ENCODE measurements at places on chromosomes 7 and 10. TPM values are rescaled to one million over a fixed set of nuclear protein-coding genes. Genes with fewer than 3 reads are reported as not detected.

DNA sequence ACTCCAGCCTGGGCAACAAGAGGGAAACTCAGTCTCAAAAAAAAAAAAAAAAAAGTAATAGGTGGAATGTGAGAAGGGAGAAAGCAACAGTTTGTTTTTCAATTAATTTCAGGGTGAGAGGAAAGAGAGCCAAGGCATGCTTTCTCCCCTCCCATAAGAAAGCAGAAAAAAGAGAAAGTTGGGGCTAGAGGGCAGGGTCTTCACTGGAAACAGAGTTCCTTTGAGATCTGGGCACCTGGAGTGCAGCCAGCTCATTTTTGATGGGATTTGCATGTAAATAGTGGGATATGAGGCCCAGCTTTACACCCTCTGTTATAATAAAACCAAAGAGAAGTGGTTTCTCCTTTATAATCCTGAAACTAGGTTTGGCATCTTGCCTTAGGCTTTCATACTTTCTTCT is 13.8 kb upstream of the STOX1 start:
- no peak for DNase-seq

- no peak for DNase-seq
These were observed 1.3 kb downstream of the VSIR start for GRCh38 chr10:71771821-71772617.

The ANKRD61 gene
- polyA plus RNA-seq, result not detected

The PGAM2 gene
- polyA plus RNA-seq, result 167 TPM

DNA sequence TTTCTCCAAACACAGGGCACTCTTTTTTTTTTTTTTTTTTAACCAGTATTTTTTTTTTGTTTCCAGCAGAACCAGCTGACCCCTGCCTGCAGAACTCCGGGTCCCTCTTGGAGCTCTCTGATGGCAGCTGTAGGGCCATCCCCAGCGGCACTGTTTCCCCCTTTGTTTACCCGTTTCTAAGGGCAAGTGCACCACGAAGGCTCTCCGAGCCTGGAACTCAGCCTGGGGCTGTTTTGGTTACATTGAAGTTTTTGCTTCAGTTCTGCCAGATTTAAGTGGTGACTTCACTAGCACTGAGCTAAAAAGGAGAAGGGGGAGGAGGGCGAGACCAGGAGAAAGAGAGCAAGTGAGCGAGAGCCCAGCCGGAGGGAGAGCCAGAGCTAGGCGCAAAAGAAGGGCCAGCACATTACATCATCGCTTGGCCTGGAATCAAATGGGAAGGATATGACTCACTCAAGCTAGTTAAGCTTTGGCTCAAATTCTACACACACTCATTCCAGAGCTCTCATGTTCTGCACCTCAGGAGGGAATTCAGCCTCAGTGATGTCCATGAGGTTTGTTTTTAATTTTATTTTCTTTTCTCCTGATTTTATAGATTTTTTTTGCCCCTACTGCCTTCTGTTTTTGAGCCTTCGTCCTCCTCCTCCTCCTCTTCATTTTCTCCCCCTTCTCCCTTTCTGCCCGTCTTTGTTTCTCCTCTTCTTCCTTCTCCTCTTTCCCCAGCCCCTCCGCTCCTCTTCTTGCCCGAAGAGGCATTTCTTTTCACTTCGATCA is 272.3 kb downstream of the TRIL start:
- peak; percentile 100 for DNase-seq

DNA sequence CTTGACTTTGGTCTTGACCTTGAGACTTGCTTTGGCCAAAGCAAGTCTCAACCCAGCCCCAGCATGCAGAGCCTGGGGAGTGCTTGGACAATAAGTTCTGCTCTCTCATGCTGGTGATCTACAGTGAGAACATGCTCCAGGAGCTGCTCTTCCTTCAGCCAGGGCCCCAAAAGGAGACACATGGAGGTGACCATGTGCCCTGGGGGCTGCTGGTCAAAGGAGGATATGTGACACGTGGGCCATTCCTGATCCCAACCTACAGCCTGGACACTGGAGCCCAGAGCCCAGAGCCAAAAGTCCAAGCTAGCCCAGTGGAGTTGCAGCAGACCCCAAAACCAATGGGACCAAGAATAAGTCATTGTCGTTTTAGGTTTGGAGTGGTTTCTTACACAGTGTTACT is 78.2 kb upstream of the CHST15 start:
- DNase-seq, result no peak

DNA sequence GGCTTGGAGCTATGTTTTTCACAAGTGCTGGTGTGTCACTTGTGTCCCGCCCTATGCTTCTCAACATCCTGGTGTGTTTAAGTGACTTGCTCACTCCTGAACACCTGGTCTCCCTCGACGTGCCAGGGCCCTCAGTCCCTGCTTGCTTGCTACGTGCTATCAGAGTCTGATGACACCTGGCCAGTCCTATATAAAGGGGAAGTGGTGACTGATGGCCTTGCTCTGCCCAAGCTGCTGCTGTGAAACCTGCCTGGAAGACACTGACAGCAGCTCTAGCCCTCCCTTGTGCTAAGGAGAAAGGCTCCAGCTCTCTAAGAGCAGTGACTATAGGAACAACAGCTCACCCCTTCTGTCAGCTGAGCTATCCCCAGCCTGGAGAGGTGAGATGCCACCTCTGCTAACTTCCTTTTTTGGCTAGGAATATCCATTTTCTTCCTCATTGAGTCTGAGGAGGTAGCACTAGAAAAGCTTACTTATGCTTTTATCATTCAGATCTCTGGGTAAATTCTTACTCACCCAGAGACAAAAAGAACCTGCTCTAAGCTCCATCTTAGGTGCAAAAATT is 77.2 kb upstream of the PLXNA4 start:
- DNase-seq, result no peak

DNA sequence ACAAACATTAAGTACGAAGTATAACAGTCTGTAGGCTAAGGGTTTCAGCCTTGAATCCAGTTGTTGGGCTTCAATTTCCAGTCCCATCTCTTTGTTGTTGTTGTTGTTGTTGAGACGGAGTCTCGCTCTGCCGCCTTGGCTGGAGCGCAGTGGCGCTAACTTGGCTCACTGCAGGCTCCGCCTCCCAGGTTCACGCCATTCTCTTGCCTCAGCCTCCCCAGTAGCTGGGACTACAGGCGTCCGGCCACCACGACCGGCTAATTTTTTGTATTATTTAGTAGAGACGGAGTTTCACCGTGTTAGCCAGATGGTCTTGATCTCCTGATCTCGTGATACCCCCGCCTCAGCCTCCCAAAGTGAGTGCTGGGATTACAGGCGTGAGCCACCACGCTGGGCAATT is 464.9 kb downstream of the ANKRD7 start:
- DNase-seq, result no peak

The SYT15 gene
- polyA plus RNA-seq, result 3.5 TPM

- DNase-seq, result no peak
These were observed 46.6 kb upstream of the MKX start for GRCh38 chr10:27792216-27792615.
